Pancreas (tissue), 10 donors: ENCODE measurements at places on chromosomes 7 and 10.

- no peak for DNase-seq
- H3K27me3 ChIP-seq: no peaks in the 10 kb centered on the region
- no peak overlapping the region for H3K27ac ChIP-seq
- H3K4me1 ChIP-seq: no peaks in the 10 kb centered on the region
- H3K36me3 ChIP-seq: no peaks in the 10 kb centered on the region
Measured at GRCh38 chr7:149188213-149188612, 7.1 kb upstream of the ZNF282 start.

GRCh38 chr10:50431133-50431532 lies 179.8 kb upstream of the ASAH2 start:
- H3K4me1 ChIP-seq: no peaks in the 10 kb centered on the region
- H3K4me3 ChIP-seq: no peak overlapping the region
- DNase-seq: no peak
- peak overlapping the region; percentile 10 for H3K27ac ChIP-seq

- no peak for DNase-seq
- H3K36me3 ChIP-seq: no peaks in the 10 kb centered on the region
- no peak overlapping the region for H3K4me3 ChIP-seq
- H3K27ac ChIP-seq: no peak overlapping the region
- no peaks in the 10 kb centered on the region for H3K4me1 ChIP-seq
- H3K27me3 ChIP-seq: peaks cover 32% of the 10 kb centered on the region
Measured at GRCh38 chr7:104327938-104328295, 486 bp upstream of the LHFPL3 start.

- peak overlapping the region; percentile 56 for H3K4me3 ChIP-seq
- H3K27me3 ChIP-seq: no peaks in the 10 kb centered on the region
- peak; percentile 96 for DNase-seq
- H3K27ac ChIP-seq: peak overlapping the region; percentile 32
- no peaks in the 10 kb centered on the region for H3K36me3 ChIP-seq
- H3K4me1 ChIP-seq: no peaks in the 10 kb centered on the region
Measured at GRCh38 chr10:31603235-31604087, 284.4 kb downstream of the ZEB1 start.
